Aorta (tissue), 5 donors: ENCODE measurements at places on chromosomes 4 and X.

DNA sequence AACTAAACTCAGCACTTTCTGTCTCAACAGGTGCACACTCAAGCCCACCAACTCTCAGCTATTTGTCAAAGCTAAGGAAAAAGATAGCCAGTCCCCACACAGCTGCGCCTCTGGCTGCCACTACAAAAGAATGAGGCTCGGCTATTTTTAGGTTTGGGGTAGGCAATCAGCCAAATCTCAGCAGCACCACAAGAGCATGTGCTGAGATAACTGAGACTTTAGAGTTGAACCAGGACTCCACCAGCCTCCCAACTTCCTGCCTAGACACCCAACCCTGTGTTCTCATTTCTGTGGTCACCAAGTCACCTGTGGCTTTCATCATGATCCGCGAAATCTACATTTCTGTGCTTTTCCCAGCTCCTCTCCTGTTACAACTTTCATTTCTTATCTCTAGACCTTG is 28.0 kb downstream of the DMD start:
- DNase-seq, result peak; percentile 52

GRCh38 chr4:179110356-179110755 is 1668.1 kb upstream of the AGA start:
- no peak for DNase-seq

- DNase-seq, result no peak
These were observed 89.4 kb downstream of the EFNB1 start for GRCh38 chrX:68918202-68918601.

GRCh38 chrX:29662759-29663503 is 552.4 kb upstream of the MAGEB2 start:
- no peak for DNase-seq

DNA sequence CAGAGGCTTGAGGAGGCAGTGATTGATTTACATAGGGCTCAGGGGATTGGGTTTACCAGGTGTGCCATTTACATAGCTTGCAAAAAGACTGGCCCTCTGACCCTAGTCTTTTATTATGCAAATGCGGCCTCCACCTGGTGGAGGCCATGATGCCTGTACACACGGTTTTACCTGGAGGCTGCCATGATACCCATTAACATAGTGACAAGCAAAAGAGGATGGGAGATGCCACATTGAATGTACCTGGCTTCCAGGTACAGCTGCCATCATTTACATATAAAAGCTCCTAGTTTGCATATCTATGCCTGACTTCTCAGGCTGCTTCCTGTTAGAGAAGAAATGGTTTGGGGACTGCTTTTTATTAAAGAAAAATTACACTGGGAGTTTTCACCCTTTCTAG is 72.0 kb downstream of the NEXMIF start:
- no peak for DNase-seq

GRCh38 chrX:17397074-17397473 is 22.1 kb downstream of the NHS start:
- no peak for DNase-seq

DNA sequence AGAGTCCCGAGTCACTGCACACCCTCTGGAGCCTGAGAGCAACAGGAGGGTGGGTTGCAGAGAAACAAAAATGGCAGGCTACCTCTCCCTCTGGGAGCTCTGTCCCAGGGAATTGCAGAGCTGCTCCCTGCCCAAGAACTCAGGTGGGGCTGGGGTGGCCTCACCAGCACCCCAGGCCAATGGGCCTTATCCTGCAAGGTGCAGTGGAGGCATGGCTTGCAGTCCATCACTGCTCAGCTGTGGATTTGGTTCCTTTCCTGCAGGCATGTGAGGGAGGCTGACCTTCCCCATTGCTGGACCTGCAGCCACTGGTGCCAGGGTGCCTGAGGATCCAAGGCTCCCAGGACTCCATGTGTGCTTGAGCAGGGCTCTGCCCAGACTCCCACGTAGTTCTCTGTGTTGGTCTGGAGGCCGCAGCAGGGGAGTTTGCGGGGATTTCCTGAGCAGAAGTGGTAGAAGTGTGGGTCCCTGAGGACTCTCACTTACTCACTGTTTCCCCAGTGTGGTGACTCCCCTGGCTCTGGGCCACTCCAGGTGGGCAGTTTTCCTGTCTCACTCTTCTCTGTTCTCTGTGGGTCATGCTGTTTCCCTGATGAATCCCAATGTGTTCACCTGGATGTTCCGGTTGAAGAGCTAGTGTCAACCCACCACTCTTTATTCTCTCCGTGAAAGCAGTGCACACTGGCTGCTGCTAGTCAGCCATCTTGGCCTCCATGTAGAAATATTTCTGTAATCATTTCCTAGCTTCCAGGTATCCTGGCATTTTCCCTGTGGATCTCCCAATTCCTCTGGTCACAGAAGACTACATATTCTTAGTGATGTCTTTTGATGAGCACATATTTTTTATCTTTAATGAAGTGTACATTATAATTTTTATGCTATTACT is 82.3 kb downstream of the ARHGAP24 start:
- DNase-seq, result no peak

GRCh38 chr4:125101719-125102118 is 213.0 kb upstream of the FAT4 start:
- no peak for DNase-seq

DNA sequence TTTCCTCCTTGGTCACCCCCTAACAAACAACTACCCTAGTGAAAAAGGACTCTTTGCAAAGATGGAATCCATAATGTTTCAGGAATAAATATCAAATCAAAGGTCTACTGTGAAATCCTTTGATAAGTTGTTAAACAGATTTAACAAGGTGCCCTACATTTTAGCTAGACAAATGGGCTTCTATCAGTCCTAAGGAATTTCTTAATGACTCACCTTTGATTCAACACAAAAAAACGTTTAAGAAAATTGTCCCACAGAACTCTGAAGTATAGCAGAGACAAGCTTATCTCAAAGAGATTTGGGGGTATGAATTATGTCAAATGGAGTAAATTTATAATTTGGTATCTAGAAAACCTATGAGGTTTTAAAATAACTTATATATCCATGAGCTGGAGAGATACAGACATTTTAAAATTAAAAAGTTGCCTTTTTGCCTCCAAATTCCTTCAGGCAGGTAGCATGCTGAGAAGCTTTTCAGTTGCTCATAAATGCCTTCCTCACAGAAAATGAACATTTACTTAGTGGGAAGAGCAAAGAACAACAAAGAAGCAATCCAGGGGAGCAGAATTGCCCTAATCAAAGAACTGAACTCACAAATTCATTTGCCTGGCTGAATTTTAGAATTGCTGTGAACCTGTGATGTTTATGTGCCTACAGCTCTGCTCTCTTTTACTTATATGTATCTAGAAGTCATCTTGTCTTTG is 649.3 kb downstream of the STPG2 start:
- DNase-seq, result no peak

DNA sequence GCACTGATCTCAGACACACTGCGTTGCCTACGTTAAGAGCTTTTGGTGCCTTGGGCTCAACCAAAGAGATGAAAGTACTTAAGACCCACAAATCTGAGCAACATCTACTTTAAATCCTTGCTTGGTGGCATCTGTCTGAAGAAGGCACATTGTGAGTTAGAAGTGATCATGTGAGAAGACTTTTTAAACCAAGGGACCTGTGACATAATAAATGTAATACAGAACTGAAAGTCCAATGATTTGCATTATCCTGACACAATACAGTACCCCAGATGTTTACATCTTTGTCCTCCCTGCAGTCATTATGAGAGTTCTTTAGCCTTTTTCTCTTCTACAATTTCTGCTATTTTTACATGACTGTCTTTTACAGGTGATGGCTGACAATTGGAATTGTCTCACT is 96.7 kb upstream of the FTHL17 start:
- DNase-seq, result no peak

GRCh38 chr4:160580581-160580980 is 1477.7 kb downstream of the RAPGEF2 start:
- DNase-seq, result no peak

GRCh38 chr4:113481820-113482219 is 279.7 kb downstream of the CAMK2D start:
- DNase-seq, result no peak
